ENCODE measurements at places on chromosomes 11 and 22.
A peak's percentile ranks its signal among the peaks of the same experiment; 100 is the strongest.

DNA sequence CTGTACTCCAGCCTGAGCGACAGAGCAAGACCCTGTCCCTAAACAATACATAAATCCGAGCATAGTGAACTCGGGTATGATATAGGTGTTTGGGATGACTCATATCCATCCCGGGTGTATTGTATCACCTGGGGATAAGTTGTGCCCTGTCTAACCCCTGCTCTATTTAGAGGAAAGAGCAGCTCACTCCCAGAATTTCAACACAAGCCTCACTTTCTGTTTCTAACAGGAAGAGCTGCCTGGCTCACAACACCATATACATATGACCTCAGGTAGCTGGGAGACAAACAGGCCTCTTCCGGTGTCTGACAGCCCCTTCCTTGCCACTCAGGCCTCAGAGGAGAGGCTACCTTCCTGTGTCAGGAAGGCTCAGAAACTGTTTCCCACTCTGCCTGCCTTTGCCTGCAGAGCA is 9.9 kb upstream of the MICALL1 start:
- no peak for DNase-seq

GRCh38 chr11:2888266-2888968 is 2.8 kb upstream of the CDKN1C start:
- peak; percentile 56 for DNase-seq

DNA sequence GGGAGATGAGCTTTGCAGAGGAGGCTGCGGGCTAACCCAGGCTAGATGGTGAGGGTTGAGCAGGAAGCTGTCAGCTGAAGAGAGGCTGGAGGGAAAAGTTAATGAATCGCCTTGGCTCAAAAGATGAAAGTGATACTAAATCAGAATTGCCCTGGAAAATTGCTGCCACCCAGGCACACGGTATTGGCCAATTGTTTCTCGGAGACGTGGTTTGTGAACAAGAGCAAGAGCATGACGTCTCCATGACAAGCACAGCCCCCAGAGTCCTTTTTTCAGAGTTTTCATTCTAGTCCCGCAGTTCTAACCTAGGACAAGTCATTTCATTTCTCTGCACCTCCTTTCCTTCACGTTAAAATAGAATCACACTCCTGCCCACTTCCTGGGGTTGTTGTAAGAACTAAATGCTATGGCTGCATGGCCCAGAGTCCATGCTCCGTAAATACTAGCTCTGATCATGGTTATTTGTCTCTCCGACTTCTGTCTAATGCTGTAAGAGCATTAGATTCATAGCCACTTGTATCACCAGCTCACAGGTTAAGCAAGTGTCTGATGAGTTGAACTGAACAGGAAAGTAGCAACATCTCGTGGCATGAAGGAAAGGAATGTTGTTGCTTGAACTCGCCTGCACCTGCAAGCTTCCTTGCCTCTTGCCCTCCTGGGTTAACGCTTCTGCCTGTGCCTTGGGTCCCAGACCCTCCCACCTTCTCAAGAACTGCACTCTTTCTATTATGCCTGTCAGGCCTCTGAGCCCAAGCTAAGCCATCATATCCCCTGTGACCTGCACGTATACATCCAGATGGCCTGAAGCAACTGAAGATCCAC is 33.8 kb upstream of the NUP50 start:
- no peak for DNase-seq

- no peak for DNase-seq
Measured at GRCh38 chr11:64022125-64022784, 13.5 kb upstream of the FLRT1 start.

- DNase-seq: no peak
Measured at GRCh38 chr11:16793009-16793408, 54.6 kb downstream of the C11orf58 start.

GRCh38 chr11:45889966-45890365 is 4.5 kb downstream of the MAPK8IP1 start:
- DNase-seq: no peak

GRCh38 chr11:69500285-69501120 is 19.0 kb downstream of the LINC01488 start:
- DNase-seq: no peak

DNA sequence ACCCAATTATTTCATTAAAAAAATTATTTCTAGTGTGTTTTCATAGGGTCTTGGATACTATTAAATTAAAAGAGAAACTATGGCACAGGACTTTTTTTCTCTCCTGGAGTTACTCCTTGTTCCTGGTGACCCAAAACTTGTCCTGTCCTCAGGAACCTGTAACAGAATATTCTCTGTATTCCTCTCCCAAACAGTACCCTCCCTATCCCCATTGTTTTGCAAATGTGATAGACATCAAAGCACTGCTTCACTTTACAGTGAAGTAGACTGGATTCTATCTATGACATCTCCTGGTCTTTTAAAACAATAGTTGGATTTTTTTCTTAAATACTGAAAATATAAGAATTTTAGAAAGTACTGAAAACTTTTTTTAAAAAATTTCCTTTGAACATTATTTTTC is 37.2 kb downstream of the FAR1 start:
- DNase-seq: no peak

DNA sequence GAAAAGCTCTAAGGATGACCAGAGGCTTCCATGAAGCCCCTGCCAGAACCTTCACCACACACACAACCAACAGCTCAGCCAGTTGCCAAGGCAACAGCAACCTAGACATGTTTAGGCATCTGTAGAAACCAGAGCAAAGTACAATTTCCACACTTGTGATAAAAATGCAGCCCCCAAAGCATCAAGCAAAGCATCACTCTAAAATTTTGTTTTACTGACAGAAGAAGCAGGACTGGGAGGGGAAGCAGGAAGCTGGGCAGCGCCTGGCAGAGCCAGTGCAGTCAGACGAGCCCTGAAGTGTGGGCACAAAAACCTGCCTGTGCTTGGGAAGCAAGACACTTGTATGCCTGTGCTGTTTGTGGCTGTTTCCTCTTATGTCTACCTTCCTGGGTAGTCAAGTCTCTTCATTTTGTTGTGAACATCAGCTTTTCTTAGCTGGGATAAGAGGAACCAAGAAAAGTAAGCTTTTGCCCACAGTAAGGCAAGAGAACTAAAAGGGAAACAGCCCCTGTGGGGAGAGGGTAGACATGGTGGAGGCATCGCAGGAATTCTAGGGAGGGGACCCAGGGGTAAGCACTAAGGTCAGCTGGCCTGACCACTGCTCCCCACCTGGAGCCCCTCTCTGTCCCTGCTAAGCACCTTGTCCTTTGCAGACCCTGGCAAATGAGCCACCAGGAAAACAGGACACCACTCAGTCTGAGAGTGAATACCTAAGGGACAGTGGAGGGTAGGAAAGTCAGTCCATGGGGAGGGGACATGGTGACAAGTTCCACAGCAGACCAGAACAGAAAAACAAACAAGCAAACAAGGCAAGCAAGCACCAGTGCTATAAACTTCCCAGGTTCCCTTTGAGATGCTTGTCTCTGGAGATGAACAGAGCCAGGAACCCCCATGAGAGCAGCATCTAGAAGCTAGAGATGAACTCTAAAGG is 13.4 kb downstream of the PACSIN2 start:
- no peak for DNase-seq

DNA sequence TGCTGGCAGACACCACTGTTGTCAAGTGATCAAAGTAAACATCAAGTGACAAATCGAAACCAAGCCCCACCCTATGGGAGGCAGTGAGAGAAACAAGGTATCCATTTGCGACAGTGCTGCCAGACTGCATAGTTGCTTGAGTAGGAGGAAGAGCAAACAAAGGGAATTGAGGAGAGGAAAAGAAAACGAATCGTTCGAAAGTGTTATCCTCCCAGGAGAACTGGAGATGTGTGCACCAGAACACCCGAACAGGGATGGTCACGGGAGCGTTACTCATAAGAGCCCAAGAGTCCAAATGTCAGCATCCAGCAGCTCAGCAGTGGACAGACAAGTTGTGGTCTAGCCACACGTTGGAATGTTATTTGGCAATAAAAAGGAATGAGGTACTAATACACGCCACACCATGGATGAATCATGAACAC is 58.4 kb upstream of the NUP50 start:
- peak; percentile 47 for DNase-seq

DNA sequence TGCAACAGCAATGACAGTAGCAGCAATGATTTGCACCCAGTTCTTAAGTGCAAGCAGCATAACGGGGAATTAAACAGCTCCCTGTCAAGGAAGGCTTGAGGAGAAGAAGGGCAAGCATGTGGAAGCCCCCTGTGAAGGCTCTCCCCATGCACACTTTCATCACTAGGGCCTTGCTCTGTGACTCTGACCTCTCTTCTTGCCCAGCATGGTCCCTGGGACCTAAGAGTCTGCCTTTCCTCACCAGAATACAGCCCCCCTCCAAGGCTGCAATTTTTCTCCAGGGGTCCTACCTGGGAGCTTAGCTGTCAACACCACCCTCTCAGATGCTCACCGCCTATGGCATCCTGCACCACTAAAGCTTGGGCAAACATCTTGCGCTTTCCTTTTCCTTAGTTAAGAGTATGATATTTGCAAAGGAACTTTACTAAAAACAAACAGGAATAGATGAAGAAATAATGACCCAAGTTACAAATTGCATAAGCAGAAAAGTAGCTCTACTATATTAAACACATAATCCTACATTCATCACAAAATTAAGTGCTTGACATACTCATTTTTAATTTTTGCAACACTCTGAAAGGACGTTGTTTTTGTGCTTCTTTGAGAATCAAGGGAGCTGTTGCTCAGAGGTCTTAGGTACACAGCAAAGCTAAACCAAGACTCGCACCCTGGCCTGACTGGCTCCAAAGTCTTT is 187.6 kb downstream of the ADAMTS15 start:
- no peak for DNase-seq

DNA sequence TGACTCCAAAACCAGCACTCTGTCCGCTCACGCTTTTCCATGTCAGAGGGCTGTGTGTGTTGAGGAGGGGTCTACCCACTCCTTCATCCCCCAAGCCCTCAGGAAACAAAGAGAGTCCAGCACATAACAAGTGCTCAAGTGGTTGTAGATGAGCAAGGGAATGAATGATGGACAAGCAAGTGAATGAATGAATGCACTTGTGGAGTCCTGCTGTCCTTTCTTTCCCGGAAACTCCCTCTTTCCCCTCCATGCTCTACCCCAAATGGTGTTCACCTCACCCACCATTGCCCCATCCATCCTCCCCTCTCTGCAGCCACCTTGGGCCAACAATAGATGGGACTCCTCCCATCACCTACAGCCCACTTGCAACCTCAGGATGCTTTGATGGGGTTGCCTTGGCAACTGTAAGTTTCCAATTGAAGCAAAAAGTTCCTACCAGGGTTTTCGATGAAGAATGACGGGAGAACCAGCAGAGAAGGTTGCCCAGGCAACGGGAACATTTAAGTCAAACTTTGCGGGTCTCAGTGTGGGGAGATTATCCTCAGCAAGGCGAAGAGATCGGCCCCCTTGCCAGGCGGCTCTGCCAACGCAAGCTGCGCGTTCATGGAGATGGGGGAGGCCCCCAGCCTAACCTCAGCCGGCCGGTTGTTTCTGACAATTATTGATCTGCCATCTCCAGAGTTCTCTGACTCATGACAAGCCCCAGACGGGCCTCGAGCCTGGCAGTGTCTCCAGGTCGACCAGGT is 51.1 kb downstream of the MCM5 start:
- DNase-seq: no peak

DNA sequence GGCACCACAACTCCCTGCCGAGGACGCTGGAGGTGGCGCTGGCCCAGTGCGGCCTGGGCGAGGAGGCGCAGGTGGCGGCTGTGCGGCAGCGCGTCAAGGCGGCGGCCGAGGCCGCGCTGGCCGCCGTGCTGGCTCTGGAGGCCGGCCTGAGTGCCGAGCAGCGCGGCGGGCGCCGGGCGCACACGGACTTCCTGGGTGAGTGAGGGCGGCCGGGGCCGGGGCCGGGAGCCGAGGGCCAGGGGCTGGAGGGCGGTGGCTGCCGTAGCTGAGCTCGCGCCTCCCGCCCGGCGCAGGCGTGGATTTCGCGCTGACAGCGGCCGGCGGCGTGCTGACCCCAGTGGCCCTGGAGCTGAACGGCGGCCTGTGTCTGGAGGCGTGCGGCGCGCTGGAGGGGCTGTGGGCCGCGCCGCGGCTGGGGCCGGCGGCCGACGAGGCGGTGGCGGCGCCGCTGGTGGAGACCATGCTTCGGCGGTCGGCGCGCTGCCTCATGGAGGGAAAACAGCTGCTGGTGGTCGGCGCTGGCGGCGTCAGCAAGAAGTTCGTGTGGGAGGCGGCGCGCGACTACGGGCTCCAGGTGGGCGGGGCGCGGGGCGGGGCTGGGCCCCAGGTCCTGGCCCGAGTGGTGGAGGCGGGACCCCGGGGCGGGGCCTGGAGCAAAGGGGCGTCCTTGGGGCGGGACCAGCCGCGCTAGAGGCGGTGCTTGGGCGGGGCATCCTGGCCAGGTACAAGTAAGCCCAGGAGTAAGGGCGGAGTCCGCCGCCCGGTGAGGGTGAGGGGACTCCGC is 5.4 kb downstream of the CARNS1 start:
- DNase-seq: peak; percentile 68

- DNase-seq: no peak
Measured at GRCh38 chr11:128336203-128336602, 251.2 kb downstream of the ETS1 start.

GRCh38 chr22:30309951-30310741 is 16.6 kb downstream of the TBC1D10A start:
- DNase-seq: peak; percentile 35

DNA sequence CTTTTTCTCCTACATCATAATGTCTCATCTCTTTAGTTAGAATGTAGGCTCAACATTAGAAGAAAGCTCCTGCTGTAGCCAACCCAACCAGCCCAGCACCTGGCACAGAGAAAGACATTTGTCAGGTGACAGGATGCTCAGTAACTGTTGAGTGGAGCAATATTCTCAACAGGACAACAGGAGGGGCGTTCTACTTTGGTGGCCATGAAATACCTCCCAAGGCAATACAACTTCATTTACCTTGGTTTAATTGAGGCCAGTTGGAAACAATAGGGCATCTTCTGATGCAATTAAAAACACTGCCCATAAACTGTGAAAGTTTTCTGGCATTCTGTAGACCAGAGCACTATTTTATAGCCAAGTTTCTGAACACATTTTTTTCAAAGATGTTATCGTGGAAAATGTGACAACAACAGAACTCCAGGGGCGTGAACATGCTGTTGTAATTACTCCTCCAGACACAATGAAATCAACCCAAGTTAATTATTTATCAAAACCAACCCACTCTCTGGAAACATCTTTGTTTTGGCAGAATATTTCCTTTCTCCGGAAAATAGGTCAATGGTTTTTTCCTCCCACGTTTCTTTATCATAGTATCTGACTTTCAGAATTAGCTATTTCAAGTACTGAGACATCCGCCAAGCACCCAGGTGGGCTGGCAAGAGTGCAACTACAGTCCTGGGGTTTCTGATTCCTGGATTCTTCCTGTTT is 538.1 kb downstream of the SOX6 start:
- DNase-seq: no peak

GRCh38 chr11:122869622-122870021 is 12.9 kb upstream of the JHY start:
- DNase-seq: no peak

DNA sequence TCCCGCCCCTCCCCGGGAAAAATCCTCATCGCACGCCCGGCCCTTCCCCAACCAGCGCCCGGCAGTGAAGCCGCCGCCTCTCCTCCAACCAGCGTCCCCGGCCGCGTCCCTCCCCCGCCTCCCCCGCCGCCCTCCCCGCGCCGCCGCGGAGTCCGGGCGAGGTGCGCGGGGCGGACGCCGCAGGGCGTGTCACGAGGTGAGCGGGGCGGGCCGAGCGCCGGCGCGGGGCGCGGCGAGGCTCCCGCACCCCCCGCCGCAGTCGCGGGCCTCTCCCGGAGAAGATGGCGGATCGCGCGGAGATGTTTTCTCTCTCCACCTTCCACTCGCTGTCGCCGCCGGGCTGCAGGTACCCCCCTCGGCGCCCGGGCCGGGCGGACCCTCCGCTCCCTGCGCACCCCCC is at the start of gene MAPK8IP2:
Gene MAPK8IP2, plus strand, starts transcription at position 256 of the 400 bp plus-strand sequence. Its CDS starts 26 bp downstream, at position 282.
- no peak for DNase-seq

Data from NCI-H2029 treated with DMSO at 0.1 percent for 48 hours (cell line).